ENCODE measurements at places on chromosomes 2 and 18.

DNA sequence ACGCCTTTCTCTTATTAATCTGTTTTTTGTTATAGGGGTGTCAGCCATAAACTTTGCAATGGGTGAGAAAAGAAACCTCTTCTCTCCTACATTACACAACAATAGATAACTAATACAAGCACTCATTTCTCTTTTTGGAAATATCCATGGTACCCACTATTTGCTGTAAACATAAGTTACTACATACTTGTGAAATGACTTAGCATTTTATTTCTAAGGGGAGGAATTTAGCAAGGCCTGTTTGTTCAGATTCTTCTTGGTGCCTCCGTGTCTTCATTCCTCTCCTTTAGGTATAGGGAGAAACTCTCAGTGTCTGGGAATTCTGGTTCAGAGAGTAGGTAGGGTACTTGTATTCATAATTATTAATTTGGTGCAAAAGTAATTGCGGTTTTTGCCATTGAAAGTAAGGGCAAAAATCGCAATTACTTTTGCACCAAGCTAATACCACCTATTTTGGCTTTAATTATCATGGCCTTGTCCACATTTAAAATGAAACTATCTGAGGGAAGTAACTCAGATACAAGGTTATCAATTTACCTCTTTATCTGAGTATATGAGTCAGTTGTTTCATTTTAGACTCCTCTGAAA, 134.8 kb downstream of the MREG start:
- DNase-seq = no peak

DNA sequence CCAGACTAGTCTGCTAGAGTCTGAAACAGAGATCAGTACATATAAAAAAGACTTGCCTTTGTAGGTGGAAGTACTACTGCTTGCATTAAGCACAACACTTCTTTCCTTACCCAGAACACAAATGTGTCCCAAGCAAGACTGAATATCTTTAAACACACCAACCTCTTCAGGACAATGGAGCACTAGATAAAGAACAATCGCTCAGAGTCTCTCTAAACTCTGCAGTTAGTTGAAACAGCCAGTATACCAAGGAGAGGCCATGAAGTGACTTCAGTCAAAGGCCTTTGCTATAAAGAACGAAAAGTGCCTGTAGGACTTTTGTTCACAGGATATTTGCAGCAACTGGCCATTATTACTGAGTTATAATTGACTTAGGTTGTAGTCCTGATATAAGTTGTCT, 9.9 kb upstream of the B4GALT6 start:
- no peak for DNase-seq

- DNase-seq = no peak
Observed at GRCh38 chr2:108927936-108928659, 60.9 kb downstream of the EDAR start.

- DNase-seq = no peak
Observed at GRCh38 chr18:11889284-11889683, 18.8 kb downstream of the MPPE1 start.

GRCh38 chr2:60350791-60351190, 202.7 kb downstream of the BCL11A start:
- no peak for DNase-seq

DNA sequence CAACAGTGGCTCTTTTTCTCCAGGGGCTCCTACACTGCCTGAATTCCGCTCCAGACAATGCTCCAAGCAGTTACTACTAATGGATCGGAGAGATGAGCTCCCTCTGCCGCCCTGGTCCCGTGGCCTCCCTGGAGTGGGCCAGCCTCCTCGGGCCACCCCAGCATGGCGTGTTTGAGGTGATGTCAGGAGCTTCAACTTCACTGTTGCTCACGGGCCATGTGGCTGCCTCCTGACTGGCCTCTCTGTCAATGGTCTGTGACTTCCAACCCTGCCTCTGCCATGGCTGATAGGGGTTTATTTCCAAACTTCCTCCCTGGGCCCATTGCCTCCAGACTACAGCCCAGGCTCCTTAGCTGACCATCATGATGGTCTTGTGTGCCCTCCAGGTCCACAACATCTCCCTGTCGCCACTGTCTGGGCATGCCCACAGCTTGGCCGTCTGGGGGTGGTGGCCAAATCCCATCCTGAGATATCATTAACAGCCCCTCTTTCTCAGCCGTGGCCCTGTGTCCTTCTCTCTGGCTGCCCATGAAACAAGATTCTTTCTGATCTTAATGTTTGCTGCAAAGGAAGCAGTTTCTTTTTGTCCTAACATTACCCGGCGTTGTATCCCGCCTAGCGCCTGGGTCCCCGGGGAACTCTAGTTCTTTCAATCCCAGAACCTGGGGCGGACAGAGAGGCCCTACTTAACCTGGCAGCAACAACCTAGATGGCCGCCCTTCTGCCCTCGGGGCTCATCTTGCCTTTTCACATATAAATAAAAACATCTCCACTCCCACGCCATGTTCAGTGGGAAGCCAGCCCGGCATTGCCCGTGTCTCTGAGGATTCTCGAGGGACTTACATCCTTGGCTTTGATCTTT, 38.1 kb downstream of the ATOH8 start:
- DNase-seq = no peak

GRCh38 chr2:62501794-62502500, 4.0 kb downstream of the TMEM17 start:
- DNase-seq = no peak

DNA sequence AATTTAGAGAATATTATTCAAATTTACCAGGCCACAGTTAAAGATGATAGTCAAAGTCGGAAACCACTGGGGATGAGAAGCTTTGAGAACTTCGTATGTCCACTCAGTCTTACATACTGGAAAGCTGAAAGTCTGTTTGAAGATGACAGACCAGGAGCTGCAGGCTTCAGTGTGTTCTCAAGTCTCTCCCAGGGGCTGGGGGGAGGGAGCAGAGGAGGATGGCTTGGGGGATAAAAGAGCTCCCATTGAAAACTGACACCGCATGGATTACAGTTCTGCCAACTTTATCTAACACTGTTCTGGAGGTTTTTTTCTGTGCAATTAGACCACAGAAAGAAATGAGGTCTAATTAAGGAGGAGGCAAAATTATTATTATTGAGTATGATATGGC, 170.5 kb upstream of the ALKAL2 start:
- no peak for DNase-seq

DNA sequence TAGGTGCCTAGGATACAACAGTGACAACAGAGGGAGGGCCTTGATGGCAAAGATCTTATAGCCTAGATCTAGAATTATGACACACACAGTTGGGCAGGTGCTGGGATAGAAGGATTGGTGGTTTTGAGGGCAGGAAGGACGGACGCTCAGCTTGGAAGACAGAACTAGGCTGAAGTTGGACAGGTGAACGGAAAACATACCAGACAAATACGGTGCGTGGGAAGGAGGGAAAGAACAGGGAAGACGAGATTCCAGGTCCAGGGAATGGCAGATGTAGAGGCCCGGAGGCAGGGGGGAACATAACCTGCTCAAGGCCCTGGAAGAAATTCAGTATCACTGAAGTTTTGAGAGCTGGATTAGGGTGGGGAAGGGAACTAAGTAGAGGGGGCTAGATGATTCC, 40.8 kb downstream of the CRACDL start:
- no peak for DNase-seq

DNA sequence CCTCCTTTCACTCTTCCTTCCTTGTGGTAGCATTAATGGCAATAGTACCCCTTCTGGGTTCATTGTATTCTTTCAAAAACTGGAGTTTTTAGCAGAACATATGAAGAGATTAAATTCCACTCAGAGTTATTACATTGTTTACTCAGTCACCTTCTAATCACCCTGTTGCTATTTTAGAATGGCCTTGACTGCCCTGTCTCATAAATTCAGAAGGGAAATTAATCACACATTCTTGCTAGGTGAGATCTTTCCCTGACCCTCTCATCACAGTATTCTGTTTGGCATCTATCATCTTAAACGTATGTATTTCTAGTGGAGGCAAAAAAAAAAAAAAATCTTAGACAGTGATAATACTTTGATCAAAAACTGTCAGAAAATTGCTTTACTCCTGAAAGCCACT, 760.4 kb downstream of the ADCYAP1 start:
- no peak for DNase-seq

GRCh38 chr2:95034221-95034620, 8.7 kb downstream of the MAL start:
- no peak for DNase-seq

GRCh38 chr2:201432621-201433393, 18.5 kb downstream of the TRAK2 start:
- no peak for DNase-seq

GRCh38 chr2:54655046-54655809, 68.2 kb upstream of the EML6 start:
- no peak for DNase-seq

- no peak for DNase-seq
Observed at GRCh38 chr2:143819190-143819735, 690.0 kb downstream of the ARHGAP15 start.

- no peak for DNase-seq
Observed at GRCh38 chr18:72325307-72325706, 218.8 kb downstream of the CBLN2 start.

DNA sequence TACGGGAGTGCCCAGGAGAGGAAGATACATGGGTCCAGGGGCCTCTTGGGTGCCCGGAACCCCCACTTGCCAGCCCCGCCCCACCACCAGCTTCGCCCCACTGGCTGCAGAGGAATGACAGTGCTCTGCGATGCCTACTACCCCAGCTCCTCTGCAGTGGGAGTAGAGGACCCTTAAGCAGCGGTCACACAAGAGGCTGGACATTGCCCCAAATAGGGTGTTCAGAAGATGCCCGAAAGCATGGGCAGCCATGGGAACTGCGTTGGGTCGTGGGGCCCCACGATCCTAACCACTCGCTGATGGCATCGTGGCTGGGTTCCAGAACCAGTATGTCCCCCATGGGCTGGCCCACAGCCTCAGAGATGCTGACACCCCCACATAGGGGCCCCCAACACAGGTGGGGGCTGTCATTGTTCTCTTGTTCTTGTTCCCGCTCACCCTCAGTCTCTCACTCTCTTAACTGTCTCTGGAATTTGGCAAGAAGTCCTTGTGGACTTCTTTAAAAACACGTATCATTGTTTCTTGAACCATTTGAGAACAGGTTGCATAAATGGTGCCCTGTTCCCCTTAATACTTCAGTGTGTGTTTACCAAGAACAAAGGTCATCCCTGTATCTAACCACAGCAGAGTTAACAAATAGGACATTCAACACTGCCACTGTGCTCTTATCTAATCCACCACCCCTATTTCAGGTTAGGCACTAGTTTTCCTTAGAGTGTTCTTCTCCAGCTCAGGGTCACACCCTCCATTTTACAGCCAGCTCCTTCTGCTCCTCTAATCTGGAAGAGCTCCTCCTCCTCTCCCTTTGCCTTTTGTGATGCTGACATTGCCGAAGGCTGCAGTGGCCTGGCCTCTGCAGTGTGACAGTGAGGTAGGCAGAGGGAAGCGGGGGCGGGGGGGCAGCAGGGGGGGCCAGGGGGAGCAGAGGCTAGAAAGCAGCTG, 76.3 kb downstream of the STPG4 start:
- DNase-seq = no peak

- no peak for DNase-seq
Observed at GRCh38 chr2:131034122-131035051, 58.9 kb downstream of the FAM168B start.
